ENCODE measurements at places on chromosomes 12 and 14.

GRCh38 chr12:51677284-51677968, 86.4 kb downstream of the SCN8A start:
- no peak for DNase-seq

- no peak for DNase-seq
These were observed 34.2 kb upstream of the C14orf180 start for GRCh38 chr14:104545151-104545941.

DNA sequence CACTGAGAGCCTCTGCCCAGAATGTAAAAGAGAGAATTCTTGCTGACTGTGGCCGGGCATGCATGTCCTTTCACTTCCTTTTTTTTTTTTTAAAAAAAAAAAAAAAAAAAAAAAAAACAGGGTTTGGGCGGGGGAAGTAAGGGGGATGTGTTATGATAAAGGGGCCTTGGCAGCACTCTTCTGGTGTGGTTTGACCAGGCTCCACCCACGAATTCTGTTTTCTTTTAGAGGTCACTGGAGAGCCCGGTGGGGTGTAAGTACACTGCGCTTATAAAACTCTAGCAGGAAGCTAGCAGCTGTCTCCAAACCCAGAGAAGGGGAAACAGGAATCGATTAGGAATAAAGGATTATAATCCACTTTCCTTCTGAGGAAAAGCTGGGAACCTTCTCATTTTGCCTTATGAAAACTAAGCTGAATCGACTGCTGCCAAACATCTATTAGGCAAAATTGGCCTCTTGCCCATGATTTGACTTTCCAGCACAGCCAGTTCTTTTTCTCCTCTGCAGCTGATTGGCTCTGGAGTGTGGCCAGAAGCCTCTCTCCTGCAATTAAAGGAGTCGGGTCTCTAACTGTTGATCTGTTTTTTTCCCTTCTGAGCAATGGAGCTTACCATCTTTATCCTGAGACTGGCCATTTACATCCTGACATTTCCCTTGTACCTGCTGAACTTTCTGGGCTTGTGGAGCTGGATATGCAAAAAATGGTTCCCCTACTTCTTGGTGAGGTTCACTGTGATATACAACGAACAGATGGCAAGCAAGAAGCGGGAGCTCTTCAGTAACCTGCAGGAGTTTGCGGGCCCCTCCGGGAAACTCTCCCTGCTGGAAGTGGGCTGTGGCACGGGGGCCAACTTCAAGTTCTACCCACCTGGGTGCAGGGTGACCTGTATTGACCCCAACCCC, 27.7 kb upstream of the HIGD1C start:
- no peak for DNase-seq

- no peak for DNase-seq
These were observed 71.6 kb upstream of the STXBP6 start for GRCh38 chr14:25121337-25122129.

- DNase-seq: no peak
These were observed 80.0 kb upstream of the SLC8A3 start for GRCh38 chr14:70268760-70269159.

GRCh38 chr12:77847680-77848431, 17.2 kb downstream of the NAV3 start:
- peak; percentile 94 for DNase-seq

GRCh38 chr12:104687823-104688573, 231.2 kb downstream of the CHST11 start:
- DNase-seq: no peak

GRCh38 chr14:32574269-32574668, 245.2 kb downstream of the AKAP6 start:
- DNase-seq: no peak

- DNase-seq: no peak
These were observed 79.7 kb downstream of the PAPOLA start for GRCh38 chr14:96581902-96582301.

DNA sequence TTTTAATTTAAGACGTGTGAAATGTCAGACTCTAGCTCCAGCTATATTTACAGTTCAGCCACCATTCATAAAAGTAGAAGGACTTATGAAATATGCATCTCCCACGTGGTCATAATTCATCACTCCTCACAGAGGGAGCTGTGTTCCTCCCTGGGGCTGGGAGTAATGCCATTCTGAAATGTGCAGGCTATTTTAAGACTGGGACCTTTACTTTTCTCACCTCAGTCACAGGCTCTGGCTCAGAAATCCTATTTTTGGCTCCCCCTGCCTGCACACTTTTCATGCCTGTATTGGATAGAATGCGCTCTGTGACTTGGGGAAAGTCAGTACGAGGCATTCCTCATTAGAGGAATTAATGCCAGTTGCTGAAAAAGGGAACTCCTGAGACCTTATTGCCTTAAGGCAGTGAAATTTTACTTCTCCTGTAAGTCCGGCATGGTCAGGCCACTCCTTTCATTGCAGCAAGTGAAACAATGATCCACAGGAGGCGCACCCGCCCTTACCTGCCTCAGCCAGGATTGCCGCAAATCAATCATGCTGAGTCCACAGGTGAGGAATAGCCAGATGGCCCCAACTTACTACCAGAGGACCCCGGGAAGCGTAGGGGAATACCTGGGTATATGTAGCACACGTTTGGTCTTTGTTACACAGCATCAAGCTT, 1133.2 kb upstream of the TMEM132C start:
- no peak for DNase-seq

DNA sequence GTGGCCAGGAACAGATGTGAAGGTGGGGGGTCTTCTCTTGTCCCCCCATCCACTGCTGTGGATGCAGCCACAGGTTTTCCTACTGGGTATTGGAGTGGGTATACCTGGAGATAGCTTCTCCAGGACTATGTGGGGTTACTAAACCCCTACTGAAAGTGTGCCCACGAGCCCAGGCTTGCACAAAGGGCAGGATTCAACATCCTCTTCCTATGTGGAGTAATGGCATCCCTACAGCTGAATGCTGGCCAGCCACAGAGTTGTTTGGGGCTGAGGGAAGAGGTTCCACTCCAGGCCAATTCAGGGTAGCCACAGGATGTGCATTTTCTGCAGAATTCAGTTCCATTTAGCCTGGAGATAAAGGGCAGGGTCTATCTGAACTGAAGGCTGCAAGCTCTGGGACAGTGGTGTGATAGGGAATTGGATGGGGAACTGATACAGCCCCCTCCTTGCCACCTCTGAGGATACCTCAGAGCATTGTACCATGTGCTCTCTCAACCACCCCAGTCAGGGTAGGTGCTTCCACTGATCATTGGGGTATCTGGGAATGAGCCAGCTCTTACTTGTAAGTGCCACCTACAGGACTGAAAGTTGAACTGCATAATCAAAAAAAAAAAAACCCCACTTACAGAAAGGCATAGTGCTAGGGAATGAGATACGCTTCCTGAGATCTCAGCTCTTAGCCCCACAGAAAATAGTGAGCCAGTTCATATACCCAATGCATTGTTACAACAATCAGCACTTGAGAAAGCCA, 187.1 kb downstream of the KITLG start:
- no peak for DNase-seq

GRCh38 chr12:114399664-114400211, 6.2 kb downstream of the TBX5 start:
- no peak for DNase-seq

DNA sequence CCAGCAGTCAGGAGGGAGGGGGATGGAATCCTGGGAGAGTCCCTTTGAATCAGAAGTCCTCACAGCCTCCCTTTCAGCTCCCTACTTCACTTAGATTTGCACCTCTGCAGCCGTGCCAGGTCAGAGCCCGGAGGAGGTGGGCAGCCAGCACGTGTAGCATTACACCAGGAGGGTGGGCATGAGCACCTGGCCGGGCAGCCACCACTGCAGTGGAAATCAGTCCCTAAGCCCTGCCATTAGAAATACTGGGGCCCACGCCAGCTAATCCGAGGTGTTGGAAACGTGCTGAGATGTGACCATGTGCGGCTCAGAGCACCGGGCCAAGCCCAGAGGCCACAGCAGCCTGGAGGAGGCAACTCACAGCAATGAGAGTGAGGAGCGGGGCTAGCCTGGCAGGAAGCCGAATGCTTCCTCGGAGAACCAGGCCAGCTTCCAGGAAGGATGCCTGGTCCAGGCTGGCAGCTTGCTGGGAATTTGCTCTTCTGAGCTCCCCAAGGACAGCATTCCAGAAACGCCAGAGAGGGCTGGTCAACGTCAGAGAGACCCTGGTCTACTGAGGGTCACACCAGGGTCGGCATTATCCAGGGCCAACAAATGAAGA, 9.4 kb upstream of the CACNA2D4 start:
- no peak for DNase-seq

GRCh38 chr12:57899010-57899662, 42.2 kb upstream of the ATP23 start:
- no peak for DNase-seq

DNA sequence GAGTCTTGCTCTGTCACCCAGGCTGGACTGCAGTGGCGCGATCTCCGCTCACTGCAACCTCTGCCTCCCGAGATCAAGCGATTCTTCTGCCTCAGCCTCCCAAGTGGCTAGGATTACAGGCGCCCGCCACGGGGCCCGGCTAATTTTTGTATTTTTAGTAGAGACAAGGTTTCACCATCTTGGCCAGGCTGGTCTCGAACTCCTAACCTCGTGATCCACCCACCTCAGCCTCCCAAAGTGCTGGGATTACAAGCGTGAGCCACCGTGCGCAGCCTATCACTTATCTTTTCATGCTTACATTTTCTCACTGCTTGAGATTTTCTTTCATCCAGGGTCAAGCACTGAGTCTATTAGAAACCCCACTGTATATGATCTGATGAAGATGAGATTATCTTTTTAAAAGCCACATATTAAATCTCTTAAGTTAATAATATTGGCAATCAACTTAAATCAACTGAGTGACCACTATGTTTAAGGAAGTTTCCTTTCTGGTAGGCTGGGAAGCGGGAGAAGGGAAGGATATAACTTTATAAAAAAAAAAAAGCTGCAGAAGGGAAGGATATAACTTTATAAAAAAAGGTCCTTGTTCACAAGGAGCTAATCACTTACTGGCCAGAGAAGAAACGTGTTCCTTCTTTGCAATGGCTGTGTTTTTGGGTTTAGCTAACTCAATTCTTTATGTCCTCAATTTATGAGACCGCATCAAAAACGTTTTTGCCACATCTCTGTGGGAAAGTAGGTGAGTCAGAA, 1.3 kb upstream of the MDM2 start:
- no peak for DNase-seq

DNA sequence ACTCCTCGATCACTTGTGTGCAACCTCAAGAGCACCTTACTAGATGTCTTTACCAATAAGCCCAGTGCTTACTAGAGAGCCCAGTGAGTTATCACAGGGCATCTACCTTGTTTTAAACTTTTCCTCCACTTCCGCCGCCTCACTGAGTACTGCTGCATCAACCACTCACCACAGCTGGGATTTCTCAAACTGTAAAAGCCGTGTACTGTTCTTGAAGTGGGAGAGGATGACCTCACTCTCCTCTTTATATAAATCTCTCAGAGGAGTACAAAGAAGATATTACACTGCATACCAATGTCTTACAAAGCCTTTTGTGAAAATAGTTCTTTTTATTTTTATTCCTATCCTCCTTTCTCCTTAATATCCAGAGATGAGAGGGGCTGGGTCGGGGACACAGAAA, 94.1 kb downstream of the PLCZ1 start:
- DNase-seq: no peak

DNA sequence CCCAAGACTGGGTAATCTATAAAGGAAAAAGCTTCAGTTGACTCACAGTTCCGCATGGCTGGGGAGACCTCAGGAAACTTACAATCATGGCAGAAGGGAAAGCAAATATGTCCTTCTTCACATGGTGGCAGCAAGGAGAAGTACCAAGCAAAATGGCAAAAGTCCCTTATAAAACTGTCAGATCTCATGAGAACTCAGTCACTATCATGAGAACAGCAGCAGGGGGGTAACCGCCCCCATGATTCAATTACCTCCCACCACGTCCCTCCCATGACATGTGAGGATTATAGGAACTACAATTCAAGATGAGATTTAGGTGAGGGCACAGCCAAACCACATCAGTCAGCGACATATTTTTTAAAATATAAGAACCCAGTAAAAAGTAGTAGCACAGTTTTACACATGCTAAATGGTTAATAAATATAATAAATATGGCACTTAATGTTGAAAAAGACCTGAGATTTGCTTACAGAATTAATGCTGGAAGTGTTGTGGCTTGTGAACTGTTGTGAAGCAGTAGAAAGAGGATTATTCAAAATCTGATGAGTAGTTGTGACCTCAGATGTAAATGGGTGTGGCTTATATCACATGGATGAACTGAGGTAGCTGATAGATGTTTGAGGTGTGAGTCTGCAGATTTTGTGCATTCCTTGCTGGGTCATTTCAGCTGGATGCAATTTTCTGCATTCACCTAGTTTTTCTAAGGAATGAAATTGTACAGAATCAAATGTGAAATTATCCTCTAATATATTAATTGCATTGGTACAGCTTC, 46.9 kb upstream of the CHPT1 start:
- DNase-seq: no peak

GRCh38 chr12:3154006-3154405, 76.8 kb downstream of the TSPAN9 start:
- DNase-seq: no peak

GRCh38 chr12:119615518-119616475, 22.2 kb downstream of the TMEM233 start:
- no peak for DNase-seq

GRCh38 chr14:33814010-33814409, 136.9 kb downstream of the EGLN3 start:
- DNase-seq: no peak

DNA sequence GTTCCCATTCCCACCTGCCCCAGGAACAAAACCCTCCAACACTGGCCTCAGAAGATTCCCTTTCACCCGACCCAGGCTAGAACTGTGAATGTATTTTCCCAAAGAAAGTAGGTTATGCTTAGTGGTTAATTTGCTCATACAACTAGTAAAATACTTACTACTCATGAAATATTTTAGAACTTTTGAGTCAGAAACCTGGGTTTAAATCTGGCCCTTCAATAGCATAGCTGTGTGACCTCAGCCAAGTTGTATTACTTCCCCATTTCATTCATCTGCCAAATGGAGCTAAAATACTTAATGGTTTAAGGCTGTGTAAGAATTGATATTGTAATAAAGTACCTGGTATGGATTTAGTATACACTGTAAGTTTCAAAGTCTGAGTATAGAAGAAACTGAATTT, 69.1 kb upstream of the DNM1L start:
- no peak for DNase-seq

DNA sequence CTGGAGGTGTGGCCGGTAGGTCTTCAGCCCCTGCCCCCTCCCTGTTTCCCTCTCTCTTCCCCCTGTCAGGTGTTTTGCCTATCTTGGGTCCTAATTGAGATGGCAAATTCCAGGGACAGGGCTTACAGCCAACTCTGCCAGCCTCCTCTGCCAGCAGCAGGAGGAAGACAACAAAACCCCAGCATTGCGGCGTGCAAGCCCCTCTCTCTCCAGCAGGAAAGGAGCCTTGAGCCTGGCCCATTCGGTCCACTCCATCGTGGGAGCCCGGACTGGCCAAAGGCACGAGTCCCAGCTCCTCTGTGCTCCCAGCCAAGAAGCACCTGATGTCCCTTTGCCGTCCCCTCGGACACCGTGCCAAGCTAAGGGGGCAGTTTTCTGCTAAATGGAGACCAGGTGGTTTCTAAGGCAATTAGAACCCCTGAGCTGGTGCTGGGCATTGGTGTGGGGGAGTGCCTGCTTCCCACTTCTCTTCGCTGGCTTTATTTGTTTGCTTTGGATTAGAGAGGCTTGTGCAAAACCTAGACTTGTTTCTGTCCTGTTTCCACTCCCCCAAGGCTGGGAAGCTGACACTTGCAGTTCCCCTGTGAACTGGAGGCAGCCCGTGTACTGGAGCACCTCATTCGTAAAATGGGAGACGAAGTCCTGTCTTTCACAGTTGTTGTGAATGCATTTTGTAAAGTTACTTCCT, 57.1 kb upstream of the LHX5 start:
- DNase-seq: no peak
